ENCODE measurements at places on chromosomes 4 and X.

DNA sequence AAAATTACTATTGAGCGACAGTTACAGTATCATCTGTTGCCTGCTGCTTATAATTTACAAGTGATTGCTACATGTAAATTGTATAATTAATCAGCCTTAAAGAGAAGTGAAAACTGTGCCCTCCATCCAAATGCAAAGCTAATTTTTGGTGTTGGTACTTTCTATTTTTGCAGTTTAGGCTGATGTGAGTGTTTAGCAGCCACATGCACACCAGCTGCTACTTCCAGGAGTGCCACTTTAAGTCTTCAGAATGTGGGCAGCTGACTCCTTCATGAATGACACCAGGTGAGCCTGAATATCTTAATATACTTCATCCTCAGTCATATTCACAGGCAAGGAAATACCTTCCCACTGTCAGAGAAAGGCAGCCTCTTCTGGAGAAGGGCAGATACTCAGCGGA is 149.8 kb upstream of the RASGEF1B start:
- no peak for DNase-seq

GRCh38 chr4:94944726-94945125 is 187.0 kb downstream of the BMPR1B start:
- DNase-seq, result no peak

DNA sequence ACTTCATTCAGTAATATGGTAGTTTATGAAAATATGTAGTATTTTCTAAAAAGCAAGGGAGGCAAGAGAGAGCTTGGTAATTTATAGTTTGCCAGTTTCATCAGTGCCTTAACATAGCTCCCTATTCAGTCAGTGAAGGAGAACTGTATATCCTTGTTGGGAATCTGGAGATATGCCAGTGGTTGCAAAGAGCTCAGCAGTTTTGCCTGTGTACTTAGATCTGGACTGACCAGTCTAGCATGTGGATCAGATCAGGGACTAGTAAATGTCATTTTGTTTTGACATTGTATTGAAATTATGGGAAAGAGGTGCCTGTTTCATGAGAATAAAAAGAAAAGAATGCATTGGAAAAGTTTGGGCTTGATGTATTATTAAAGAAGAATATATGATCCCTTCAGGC is 88.6 kb downstream of the ZIC3 start:
- DNase-seq, result no peak

DNA sequence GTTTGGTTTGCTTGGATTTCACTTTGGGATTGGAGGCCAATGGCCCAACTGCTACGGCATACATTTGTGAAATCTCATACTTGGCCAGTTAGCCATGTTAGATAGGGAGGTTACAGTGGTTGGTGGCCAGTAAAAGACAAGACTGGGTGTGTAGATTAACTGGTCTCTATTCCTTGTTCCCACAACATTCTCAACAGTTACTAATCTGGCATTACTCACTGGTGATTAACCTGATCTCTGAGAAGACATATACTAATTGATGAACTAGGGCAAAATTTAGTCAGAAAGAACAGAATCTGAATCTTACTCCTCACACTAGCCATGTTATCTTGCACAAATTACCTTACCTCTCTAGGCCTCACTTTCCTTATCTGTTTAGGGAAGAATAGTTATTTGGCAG is 33.4 kb downstream of the GATB start:
- DNase-seq, result peak; percentile 66

DNA sequence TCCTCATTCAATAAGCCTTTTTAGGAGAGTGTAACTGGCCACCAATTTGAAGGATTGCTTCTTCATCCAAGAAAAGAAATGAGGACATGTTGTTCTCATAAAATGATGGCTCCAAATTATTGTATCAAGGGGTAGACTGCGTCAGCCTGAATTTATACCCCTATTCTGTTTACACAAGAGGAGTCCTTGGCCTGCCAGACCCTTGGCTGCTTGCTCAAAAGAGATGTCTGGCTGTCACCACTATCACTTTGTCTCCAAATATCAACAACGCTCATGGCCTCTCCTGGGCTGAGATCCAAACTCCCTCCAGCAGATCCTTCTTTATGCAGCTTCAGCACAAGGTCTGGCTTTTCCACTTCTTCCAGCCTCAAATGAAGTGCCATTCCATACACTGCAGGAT is 127.9 kb downstream of the OR13H1 start:
- DNase-seq, result no peak

GRCh38 chr4:66694739-66695138 is 850.6 kb downstream of the CENPC start:
- no peak for DNase-seq

DNA sequence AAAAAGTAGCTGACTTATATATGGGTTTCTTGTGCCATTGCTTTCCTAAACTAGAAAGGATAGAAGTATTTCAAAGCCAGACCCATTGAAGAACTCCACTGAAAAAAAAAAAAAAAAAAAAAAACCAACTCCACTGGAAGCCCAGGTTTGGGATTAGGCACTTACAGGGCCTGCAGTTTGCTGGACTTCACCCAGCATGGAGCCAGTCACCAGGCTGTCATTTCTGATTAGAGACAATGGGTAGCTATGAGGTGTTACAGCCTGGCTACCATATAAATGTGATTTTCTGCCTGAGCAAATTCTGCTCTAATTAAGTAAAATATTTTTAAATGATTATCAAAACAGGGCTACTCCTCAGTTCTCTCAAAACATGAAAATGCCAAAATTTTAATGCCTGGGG is 49.5 kb downstream of the HS6ST2 start:
- no peak for DNase-seq

GRCh38 chr4:71570492-71570891 is 213.4 kb downstream of the GC start:
- no peak for DNase-seq

DNA sequence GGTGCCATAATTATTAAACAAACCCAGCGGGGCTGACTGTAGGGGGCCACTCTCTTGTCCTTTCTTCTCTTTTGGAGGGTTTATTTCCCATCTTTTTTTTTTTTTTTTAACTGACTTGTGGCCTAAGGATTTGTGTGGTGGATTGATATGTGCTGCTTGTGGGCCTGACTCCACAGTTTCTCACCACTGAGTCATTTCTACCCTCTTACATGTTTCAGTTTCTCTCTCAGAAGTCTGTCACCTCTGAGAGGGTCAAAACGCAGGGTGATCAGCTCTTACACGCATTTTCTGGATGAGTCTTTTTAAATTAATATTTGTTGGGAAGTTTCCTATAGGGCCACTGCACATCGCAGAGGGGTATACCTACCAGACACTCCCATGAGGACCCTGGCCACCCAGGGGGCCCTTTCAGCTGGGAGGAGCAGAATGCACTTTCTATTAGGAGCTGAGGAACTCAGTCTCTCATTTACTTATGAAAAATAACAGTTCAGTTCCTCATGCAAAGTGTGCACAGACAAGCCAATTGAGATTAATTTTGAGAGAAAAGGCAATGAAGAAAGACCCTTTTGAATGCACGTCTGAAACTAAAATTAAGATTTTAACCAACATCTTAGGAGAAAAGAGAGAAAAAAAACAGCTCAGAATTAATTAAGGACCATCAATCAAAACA is 407.9 kb downstream of the TECRL start:
- DNase-seq, result no peak

- DNase-seq, result peak; percentile 70
Observed at GRCh38 chrX:38804682-38805431, 3.6 kb downstream of the MID1IP1 start.

- no peak for DNase-seq
Observed at GRCh38 chrX:140508958-140509357, 4.1 kb upstream of the SOX3 start.
